ENCODE measurements at places on chromosomes 7 and 10. TPM values are rescaled to one million over a fixed set of nuclear protein-coding genes. Genes with fewer than 3 reads are reported as not detected.

Gene CPXM2
- total RNA-seq = 17.9 TPM

Gene EPDR1
- total RNA-seq = 46.3 TPM

Gene GPRIN2
- total RNA-seq = not detected

Gene INHBA
- total RNA-seq = 1.00 TPM

Gene LIPJ
- not detected for total RNA-seq

Gene AKR1C4
- total RNA-seq = not detected

Gene DYDC2
- not detected for total RNA-seq

DNA sequence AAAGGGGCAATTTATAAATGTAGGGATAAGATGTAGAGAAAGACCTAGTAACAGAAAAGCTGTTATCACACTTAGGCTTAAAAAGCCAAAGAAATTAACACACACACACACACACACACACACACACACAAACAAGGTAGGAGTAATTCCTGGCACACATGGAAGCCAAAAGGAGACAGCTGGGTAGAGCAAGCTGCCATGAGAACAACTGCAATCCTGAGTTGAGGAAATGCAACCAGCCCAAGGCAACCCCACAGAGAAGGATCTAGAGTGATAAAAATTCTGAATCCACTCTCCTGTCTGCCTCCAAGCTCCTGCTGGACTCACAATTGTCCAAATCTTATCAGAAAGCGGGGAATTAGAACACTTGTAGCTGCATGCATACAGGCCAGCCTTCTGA is 229.1 kb upstream of the DGKB start:
- no peak for DNase-seq

DNA sequence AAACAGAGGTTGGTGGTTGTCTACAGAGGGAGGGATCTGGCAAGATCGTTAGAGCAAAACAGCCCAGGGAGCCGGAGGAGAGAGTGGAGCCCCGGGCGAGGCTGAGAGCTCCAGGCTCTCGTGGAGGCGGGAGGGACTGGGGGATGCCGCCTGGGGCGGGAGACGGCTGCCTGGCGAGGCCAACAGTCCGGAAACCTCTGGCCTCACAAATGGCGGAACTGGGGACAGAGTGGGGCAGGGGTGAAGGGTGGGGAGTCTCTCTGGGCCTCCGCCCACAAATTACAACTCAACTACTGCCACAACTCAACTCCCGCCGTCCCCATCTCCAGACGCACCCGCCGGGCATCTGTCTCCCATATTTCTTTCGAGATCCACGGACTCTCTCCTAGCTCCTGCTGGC is 47.7 kb downstream of the CLEC2L start:
- DNase-seq = peak; percentile 88

DNA sequence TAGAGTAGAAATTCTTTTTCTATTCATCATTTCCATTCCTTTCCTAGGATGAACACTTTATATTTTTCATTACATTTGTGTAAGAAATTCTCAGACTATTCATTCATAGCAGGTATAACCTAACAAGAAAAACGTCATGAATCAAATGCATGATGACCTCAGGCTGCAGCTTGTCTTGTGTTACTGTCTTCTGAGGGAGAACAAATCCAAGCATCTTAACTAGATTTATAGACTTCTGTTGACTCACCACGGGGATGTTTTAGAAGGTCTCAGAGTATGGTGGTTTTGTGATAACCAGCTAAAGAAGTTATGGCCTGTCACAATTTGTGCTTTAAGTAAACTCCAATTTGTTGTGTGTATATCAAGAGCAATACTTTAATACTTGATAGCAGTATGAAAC is 102.7 kb downstream of the ANKRD7 start:
- DNase-seq = no peak

- DNase-seq = no peak
These were observed 5.8 kb downstream of the LBX1 start for GRCh38 chr10:101223274-101224059.

DNA sequence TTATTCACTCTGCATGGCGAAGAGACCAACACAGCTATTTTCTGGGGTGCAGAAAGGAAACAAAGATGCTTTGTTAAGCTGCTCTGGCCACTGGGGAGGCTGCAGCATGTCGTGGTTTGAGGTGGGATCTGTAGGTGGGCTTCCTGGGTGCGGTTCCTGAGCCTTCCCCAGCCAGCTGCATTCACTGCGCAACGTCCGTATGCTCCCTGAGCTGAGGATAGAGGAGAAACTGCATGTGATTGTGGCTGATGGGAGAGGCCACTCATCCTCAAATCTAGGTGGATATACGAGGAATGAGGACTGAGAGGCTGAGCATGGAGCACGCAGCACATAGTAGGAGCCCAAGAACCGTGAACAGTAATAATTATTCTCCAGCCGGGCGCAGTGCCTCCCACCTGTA is 9.9 kb upstream of the DNAAF5 start:
- no peak for DNase-seq

DNA sequence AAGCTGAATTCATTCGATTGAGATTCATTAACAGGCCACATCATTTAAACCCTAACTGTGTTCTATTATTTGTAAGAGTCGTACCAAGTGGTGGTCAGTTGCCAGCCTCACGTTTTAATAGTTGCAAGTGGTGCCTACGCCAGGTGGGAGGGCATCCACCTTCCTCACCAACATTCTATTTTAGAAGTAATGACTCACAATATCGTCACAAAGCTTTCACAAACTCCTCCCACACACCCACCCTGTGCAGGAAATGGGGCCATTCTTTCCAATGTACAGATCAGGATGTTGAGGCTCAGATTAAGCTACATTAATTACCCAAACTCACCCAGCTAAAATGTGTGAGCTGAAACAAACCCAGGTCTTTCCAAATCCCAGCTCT is 77.3 kb upstream of the SAMD8 start:
- no peak for DNase-seq

- no peak for DNase-seq
These were observed 11.9 kb upstream of the SPAG6 start for GRCh38 chr10:22333167-22333974.

- DNase-seq = no peak
These were observed 400.7 kb upstream of the MKI67 start for GRCh38 chr10:128526791-128527375.

- DNase-seq = no peak
These were observed 458.0 kb upstream of the GALNT17 start for GRCh38 chr7:70673778-70674570.

DNA sequence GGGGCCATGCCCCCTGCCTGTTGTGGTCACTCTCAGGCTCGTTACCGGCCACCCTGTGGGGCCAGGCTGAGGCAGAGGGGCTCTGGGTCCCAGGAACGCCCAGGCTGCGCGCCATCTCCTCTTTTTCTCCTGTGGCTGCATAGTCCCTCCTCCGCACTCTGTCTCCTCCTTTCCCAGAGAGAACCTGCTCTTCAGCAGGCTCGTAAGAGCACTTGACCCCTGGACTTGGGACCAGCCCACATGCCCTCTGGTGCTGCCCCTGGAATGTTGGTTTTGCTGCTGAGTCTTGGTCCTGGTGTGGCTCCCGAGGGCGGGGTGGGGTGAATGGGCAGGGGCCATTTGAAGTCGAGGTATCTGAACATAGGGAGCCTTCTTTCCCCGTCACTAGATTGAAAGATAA is 6.6 kb upstream of the BHLHA15 start:
- no peak for DNase-seq

All from mesenteric fat pad (tissue), 1 donor.